Upper lobe of right lung (tissue), 1 donor: ENCODE measurements at places on chromosomes 6 and 20.

DNA sequence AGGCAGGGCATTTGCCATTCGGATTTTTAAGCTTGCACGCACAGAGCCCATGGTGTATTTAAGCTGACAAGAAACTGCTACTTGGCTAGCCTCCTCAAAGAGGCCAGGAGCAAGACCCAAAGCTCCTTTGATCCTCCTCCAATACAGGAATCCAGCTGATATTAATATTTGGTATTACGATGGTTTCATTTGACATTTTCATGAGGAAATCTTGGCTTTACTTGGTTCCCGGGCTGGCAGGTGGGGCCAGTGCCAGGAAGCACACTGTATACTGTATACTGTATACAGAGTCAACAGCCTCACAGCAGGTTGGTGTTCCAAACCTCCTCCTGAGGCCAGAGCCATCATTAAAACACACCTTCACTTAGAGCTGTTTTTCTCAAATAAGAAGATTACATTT is 138.2 kb upstream of the ARMC2 start:
- DNase-seq, result no peak

DNA sequence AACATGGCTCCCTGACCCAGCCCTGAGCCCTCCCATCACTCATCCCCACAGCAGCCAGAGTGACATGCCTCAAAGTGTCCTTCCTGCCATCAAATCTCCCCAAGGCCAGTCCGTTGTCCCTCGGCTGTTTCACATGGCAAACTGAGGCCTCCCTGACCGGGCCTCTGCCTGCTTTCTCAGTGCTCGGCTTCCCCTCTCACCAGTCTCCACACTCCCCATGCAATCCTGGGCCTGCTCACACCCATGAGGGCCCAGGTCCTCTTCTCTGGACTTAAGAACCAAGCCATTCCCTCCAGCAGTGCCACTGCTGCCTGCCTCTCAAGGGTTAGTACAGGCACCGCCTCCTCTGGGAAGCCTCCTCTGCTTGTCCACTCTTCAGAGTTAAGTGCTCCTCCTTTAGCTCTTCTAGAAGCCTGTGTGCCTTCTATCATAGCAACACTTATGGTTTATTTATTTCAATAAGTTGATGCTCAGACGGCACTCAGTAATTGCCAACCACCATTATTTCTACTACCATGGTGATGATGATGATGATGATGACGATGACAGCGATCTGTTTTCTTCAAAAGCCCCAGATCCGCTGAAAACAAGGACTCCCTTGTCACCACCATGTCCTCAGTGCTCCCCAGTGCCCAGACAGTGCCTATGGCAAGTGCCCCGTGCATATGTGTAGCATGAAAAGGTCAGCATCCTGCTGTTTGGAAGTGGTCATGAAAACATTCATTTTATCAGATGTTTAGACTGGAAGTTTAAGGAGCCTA is 449.0 kb downstream of the CDH26 start:
- DNase-seq, result no peak

DNA sequence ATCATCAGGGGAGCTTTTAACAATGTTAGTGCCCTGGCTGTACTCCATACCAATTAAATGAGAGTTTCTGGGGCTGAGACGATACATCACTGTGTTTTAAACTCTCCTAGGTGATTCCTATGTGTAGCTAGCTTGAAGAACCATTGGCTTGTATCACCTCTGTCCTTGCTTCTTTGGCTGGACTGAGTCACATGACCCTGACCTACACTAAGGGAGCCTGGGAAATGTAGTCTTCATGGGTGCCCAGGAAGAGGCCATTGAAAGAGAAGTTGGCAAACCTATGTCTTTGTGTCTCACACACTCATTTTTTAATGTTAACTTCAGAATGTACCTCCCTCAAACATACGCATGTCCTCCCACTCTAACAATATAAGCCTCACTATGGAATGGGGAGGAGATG is 506.6 kb downstream of the DHX35 start:
- no peak for DNase-seq

GRCh38 chr6:91566467-91566866 is 979.6 kb upstream of the MAP3K7 start:
- DNase-seq, result no peak

DNA sequence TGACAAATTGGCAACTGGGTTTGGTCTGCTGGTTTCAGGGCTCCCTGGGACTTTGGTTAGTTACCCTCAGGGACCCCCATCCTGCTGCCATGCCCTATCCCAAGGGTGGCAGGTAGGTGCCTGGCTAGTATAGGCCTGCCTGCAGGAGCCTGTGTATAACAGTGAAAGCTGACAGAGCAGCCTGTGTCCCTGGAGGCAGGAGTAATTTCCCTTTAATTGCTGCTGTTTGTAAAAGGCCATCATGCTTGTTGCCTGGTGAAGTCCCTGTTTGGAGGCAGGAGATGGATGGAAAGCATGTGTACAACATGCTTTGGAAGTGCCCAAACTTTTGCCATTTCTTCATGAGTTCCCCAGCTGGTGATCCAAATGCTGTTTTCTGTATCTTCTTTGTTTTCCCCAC is 30.1 kb downstream of the CMTR1 start:
- no peak for DNase-seq

- DNase-seq, result no peak
Observed at GRCh38 chr6:149851461-149852110, 12.6 kb downstream of the LRP11 start.

DNA sequence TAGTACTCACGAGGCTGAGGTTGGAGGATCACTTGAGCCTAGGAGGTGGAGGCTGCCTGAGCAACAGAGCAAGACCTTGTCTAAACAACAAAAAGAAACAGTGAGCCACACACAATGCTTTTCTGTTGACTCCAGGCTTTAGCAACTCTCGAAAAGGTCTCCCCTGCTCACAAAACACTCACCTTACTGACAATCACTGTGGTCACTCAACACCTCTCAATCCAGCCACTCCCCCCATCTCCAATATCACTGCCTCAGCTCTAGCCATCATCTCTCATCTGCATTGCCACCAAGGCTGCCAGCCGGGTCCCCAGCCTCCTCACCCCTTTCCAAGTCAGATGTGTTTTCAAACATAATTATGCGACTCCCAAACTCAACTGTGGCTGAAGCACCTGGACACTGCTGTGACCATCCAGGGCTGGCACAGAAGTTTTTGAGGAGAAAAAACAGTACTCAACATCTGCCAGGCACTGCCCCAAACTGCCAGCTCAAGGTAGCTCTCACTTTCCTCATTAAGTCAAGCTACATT is 218.0 kb upstream of the ARID1B start:
- DNase-seq, result no peak

- no peak for DNase-seq
Observed at GRCh38 chr6:104689551-104690205, 170.0 kb downstream of the HACE1 start.

- DNase-seq, result no peak
Observed at GRCh38 chr6:100493206-100493888, 28.6 kb upstream of the SIM1 start.

DNA sequence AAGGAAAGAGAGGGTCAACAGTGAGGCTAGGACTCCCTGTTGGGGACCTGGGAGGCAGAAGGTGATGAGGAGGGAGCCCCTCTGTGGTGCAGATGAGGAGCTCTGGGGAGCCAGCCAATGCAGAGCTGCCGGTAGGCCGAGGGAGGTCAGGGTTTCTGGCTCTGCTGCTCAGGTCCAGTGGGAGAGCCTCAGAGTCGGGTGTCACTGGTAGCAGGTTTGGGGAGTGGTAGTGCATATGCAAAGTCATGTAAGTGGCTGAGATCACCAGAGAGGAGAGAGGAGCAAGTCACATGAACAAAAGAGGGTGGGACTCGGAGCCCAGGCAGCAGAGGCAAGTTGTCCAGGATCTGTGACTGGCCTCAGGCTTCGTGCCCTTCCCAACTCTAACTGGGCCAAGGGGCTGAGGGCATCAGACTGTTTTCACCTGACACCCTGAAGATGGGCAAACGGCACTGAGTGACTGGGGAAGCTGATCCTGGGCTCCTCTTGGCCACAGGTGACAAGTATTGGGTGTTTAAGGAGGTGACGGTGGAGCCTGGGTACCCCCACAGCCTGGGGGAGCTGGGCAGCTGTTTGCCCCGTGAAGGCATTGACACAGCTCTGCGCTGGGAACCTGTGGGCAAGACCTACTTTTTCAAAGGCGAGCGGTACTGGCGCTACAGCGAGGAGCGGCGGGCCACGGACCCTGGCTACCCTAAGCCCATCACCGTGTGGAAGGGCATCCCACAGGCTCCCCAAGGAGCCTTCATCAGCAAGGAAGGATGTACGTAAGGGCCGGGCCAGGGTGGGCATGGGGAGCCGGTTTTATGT is 6.6 kb downstream of the MMP24OS start:
- no peak for DNase-seq

DNA sequence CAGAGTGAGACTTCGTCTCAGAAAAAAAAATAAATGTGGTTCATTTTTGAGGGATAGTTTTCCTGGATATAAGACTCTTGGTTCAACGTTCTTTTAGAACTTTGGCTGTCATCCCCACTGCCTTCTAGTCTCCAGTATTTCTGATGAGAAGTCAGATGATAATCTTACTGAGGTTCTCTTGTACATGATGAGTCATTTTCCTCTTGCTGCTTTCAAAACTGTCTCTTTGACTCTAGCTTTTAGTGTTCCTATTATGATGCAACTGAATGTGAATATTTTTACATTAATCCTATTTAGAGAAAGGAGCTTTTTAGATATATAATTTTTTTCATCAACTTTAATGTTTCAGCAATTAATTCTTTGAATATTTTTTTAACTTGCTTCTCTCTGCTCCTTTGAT is 46.0 kb upstream of the OR14J1 start:
- DNase-seq, result no peak

- DNase-seq, result no peak
Observed at GRCh38 chr6:12112540-12113189, 100.6 kb downstream of the HIVEP1 start.

- no peak for DNase-seq
Observed at GRCh38 chr20:36467076-36467999, 74.0 kb upstream of the MYL9 start.

- no peak for DNase-seq
Observed at GRCh38 chr6:37306624-37307222, 47.1 kb upstream of the RNF8 start.

- DNase-seq, result peak; percentile 63
Observed at GRCh38 chr6:33904050-33904746, 100.4 kb upstream of the MLN start.

GRCh38 chr6:14456941-14457340 is 339.4 kb downstream of the CD83 start:
- no peak for DNase-seq

DNA sequence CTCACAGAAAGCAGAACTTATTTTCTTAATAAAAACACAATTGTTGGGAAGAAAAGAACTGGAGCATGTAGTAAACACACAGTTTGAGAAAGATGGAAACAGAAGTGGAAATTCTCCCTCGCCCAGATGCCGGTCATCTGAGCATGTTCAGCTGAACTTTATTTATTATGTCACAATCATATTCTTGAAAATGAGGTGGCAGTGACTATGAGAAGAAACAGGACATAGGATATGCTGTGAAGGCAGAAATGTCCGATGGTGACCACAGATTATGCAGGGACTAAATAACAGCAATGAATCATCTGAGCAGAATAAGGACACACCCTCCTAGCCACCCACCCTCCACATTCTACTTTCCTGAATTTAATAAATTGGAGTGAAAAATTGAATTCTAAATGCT is 425.3 kb upstream of the NOX3 start:
- no peak for DNase-seq

DNA sequence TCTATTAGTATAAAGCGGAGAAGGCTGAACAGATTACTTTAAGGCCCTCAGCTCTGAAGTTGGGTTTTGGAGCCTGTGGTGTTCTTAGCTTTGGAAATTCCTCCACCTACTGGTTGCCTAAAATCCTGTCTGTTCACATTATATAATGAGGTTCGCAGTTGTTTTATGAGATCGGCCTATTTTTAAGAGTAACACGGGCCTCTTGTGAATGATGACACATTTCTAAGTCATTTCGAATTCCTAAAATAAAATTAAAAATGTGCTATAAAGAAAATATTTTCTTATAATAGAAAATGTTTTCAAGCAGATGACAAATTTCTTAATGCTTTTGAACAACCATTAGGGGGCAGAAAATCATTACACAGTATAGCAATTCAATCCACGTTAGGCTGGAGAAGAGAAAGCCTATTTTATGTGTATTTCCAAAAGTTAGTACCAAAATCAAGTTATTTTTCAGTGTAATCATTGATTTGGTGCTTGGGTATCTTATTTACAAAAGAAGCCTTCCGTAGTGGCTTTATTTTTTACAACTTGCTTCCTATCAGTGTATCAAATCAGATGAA is 15.8 kb upstream of the FAM8A1 start:
- no peak for DNase-seq

- DNase-seq, result no peak
Observed at GRCh38 chr6:141851063-141851462, 281.7 kb upstream of the GJE1 start.

GRCh38 chr20:43667341-43668132 is 623 bp downstream of the MYBL2 start:
- no peak for DNase-seq

GRCh38 chr20:6074145-6074561 is 20.3 kb upstream of the LRRN4 start:
- no peak for DNase-seq

DNA sequence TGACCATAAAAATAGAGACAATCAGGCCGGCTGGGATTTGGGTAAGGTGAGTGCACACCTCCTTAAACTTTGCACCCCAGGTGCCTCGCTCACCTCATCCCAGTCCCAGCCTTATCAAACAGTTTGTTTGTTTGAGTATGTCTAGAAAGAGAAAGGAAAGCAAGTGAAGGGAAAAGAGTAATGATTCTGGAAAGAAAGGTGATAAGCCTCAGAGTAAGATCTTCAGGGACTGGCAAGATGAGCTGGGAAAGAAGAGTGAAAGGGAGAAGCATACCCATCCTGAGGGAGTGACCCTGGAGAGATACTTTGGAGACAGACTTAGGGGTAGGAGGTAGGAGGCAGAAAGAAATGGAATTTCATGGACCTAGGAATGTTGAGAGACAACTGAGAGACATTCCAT is 1.7 kb downstream of the TAP2 start:
- DNase-seq, result no peak

DNA sequence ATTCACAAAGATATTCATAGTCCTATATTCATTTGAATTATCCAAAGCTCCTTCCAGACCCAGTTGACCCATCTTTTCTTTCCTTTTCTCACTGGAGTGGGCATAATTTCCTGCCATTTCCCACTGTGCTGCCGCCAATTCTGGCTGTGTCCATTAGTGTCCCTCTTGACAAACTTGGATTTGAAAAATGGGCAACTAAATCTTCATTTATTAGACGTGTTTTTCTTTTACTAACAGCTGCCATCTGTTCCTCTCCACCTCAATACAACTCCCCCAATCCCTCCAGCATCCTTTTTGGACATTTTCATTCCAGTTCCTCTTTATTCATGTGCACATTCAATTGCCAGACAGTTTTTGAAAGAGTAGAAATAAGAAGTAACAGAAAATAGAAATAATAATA is 90.5 kb downstream of the PCSK2 start:
- no peak for DNase-seq

- DNase-seq, result no peak
Observed at GRCh38 chr6:97215157-97215769, 67.8 kb downstream of the MMS22L start.

GRCh38 chr20:25525867-25526266 is 59.5 kb downstream of the NINL start:
- DNase-seq, result no peak

- DNase-seq, result no peak
Observed at GRCh38 chr6:112911959-112912358, 564.8 kb downstream of the RFPL4B start.

GRCh38 chr6:30156262-30156599 is 4.8 kb downstream of the TRIM10 start:
- DNase-seq, result no peak
